Right ventricle myocardium inferior (tissue), 1 donor: ENCODE measurements at places on chromosomes 3 and 15.

DNA sequence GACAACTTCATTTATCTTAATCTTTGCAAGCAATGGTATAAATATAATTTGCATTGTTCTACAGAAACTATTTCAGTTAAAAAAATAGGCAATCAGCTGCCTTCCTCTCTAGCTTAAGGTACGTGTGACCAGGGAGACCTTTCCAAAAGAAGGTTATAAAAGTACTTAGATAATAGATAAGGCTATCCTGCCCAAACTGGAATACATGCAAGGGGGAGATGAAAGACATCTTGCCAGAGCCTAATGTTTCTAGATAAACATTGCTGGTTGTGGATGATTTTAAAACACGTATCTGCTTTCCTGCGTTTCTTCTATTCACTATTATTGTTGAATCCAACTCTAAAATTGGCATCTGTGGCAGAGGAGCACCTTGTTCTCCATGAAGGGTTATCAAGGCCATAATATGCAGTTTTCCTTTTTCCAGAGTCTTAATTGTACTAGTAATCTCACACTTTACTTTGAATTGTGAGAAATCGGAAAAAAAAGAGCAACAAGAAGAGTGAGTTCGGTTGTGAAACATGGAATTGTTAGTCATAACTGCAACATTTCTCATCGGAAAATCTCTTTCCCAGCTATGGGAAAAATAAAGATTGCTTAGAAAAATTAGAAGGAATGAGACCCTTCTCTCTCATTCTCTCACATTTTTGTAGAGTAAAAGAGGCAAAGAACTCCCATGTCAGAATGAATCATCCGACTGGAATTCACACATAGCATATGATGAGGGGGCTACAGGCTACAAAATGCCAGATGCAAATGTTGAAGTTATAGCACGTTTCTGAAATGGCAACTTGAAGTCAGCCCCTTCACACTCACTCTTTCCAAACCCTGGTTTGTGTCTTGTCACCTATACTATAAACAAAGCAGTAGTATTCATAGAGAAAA is 936.1 kb upstream of the NR2F2 start:
- no peak for DNase-seq

DNA sequence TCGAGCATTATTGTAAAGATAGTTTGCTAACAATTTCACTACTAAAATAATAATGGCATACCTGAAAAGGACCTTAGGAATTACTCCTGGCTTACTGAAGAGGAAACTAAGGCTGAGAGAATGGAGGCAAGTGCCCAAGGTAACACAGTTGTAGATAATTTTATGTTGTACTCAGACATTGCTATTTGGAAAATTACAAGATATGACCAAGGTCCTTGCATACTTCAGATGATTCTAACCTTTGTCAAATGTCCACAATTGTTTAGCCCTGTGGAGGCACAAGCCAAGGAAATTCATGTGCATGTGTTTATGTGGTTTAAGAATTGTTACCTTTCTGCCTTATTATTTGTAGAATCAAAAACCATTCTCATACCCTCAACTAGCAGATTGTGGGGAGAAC is 105.7 kb downstream of the TUSC7 start:
- no peak for DNase-seq

GRCh38 chr15:88982946-88983342 is 69.8 kb upstream of the MFGE8 start:
- no peak for DNase-seq

- DNase-seq: no peak
These were observed 14.3 kb downstream of the FLNB start for GRCh38 chr3:58022490-58022889.

DNA sequence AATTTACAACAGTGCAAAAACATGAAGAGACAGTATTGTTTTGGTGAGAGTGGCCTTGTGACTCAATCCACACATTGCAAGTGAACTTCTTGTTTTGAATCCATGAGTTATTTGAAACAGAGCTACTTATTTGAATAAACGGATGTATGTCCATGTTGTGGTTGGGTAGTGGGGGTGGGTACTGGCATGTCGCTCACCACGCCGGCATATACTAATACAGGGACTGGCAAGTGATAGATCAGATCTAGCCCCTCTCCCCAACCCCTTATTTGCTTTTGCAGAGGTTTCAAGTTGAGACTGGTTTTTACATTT is 83.8 kb downstream of the EDEM1 start:
- no peak for DNase-seq
